Stimulated activated CD8-positive, alpha-beta memory T cell treated with anti-CD3 and anti-CD28 coated beads, Interleukin-7, amount 100 ng/mL, for 24 hours (primary cell): ENCODE measurements at places on chromosomes 2 and 18.

GRCh38 chr2:162524192-162524591 lies 180.3 kb downstream of the GCA start:
- DNase-seq: no peak

DNA sequence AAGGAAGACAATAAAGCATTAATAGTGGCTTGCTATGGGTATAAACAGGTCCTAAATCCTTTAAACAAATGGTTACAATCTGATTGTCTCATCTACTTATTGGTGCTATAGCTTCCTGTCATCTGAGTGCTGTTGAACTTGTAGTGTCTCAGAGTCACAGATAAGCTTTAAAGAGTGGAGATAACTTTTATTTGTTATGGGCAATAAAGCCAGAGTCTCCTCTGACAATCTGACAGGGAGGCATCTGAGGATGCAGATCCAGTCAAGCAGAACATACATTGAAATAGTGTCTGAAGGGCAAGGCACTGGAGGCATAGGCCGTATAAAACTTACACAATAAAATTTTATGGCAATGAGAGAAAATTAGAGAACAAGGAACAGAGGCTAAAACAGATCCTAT lies 1132.4 kb upstream of the CDH2 start:
- no peak for DNase-seq

- DNase-seq: peak; percentile 12
These were observed 54.1 kb downstream of the TAF1B start for GRCh38 chr2:9897331-9897737.

- no peak for DNase-seq
These were observed 99.5 kb downstream of the MAIP1 start for GRCh38 chr2:200054681-200055468.

DNA sequence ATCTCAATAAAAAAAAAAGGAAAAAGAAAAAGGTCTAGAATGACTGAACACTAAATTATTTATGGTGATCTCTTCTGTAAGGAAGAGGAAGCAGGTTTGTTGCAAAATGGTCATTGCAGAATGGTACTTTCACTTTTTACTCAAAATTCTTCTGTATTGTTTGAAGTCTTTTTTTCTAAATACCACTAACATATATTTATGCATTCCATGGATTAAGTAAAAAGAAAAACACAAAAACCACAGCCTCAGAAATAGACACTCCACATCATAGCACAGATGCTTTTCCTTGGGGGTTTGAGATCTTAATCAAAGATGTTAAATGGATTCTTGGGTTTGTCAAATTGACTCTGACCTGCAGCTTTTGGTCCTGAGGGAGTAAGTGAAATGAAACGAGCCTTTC lies 47.4 kb downstream of the RHOB start:
- no peak for DNase-seq

GRCh38 chr2:225276207-225276606 lies 123.3 kb upstream of the NYAP2 start:
- no peak for DNase-seq

GRCh38 chr2:102592601-102593000 lies 26.8 kb upstream of the SLC9A2 start:
- no peak for DNase-seq

- DNase-seq: no peak
These were observed 142.7 kb downstream of the PDE11A start for GRCh38 chr2:177929662-177930522.

- no peak for DNase-seq
These were observed 158.1 kb upstream of the SKOR2 start for GRCh38 chr18:47409519-47409918.

DNA sequence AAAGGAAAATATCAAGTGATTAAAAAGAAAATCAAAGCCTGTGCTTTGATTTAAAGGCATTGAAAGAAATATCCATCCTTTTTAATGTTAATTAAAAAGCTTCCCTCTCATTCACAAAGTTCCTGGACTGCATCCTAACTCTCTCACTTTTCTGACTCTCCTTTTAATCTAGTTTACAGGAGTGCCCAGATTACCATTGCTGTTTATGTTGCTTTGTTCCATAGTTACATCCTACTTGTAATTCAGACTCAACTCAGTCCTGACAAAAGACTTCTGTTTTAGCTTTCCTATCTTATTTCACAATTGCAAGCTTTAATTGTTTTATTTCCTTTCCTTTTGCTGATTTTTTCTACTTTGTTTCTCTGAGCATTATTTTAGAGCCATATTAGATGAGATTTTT lies 160.7 kb upstream of the DTNA start:
- DNase-seq: no peak

GRCh38 chr2:32931945-32932709 lies 14.6 kb upstream of the LTBP1 start:
- DNase-seq: no peak

- no peak for DNase-seq
These were observed 52.8 kb upstream of the CTAGE1 start for GRCh38 chr18:22470248-22471235.

- DNase-seq: no peak
These were observed 72.9 kb downstream of the EN1 start for GRCh38 chr2:118774458-118775133.

GRCh38 chr2:85291425-85292023 lies 36.3 kb downstream of the TGOLN2 start:
- DNase-seq: no peak

DNA sequence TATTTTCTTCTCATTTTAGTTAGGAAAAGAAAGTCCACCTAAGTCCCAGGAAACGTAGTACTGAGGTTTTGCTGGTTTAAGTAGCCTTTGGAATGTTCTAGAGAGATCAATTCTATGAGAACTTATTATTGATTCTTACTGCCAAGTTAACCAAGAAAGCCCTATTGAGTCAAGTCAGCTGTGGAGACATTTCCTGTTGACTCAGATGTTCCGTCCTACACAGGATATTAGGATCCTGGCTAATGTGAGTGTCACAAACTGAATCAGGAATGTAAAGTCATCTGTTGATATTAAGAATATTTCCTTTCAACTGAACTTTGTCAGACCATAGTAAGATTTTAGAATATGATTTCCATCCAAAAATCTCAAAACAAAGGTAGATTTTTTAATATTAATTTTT lies 654.3 kb downstream of the LRRTM4 start:
- no peak for DNase-seq
